ENCODE measurements at places on chromosomes 12 and 14. TPM values are rescaled to one million over a fixed set of nuclear protein-coding genes. Genes with fewer than 3 reads are reported as not detected.

DNA sequence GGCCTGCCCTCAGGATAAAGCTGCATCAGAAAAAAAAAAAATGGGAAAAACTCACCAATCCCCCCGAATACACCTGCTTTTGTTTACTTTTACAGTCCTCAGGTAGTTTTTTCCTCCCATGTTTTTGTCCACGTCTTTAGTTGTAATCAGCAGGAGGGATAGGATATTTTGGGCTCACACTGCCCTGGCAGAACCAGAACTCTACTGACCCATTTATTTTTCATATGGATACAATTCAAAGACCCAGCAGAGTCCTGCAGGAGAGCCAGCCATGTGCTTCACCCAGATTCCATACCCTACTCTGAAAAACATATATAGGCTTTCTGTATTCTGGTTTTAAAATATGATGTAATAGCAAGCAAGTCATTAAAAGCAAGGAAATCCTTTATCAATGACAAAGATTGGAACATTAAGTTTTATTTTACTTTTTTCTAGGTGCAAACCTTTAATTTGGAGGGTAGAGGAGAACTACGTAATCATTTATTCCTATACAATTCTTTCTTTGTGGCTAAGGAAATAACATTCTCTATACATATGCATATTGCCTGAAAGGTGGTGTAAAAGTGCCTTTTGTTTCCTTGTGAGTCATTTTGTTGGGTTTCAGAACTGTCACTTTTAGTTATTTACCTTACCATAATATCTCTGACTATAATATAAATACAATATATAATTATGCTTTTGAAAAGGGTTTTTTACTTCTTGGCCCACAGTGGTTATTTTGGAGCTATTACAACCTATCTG lies 19.1 kb downstream of the DACT1 start:
- no peak for DNase-seq

DNA sequence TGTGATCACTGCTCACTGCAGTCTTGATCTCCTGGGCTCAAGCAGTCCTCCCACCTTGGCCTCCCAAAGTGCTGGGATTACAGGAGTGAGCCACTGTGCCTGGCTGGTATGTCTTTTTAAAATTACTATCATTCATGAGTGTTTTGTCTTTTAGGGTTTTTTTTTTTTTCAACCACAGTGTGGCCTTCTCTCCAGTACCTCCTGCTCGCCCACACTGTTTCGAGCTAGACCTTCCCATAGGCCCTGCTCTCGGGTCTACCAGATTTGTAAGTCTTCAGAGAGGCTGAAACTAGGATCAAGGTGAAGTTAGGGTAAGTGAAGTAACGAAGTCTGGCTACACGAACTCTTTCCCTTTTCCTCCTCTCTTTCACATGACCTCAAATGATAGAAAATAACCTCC lies 1.5 kb downstream of the BIN2 start:
- DNase-seq, result no peak

GRCh38 chr12:6822426-6823135 lies 960 bp downstream of the GPR162 start:
- DNase-seq, result no peak

DNA sequence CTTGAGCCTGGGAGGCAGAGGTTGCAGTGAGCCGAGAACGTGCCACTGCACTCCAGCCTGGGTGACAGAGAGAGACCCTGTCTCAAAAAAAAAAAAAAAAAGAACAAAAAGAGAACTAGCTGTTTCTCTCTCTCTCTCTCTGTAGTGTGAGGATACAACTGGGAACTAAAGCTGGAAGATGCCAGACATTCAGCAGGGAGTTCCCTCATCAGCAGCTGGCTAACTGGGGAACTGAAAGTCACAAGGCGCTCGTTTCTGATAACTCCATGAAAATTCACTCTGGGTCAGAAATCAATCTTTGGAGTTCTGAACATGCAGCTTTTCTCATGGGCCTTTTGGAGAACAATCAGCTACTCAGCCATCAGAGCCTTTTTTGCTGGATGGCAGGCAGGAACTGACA lies 43.5 kb upstream of the MAP1LC3B2 start:
- no peak for DNase-seq

DNA sequence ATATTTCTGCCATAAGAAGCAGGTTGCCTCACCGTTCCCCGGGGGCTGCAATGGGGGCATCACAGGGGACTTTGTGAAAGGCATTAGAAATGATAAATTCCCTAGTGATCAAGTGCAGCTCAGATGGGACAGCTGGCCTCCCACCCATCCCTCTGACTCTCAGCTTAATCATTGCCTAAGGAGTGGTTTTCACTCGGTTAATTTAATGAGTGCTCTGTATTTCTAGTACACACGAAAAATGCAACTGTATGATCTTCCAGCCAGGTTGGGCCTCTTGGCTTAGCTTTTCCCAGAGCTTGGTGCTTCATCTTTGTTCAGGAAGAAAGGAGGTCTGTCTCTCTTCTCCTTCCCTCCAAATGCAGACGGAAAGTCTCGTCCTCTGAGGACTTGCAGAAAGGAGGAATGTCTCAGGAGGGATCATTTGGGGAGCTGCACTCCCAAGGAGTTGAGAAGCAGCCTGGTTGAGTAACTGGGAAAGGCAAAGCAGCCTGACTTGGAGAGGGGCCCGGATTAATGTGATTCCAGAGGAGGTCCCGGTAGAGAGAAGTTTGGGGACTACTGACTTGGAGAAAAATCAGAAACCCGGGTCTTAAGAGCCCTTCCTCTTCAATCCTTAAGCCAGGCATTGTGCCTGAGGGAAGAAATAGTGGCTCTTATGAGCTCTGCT lies 7.2 kb downstream of the CD9 start:
- no peak for DNase-seq

GRCh38 chr14:91397965-91398591 lies 19.5 kb downstream of the CCDC88C start:
- DNase-seq, result no peak

DNA sequence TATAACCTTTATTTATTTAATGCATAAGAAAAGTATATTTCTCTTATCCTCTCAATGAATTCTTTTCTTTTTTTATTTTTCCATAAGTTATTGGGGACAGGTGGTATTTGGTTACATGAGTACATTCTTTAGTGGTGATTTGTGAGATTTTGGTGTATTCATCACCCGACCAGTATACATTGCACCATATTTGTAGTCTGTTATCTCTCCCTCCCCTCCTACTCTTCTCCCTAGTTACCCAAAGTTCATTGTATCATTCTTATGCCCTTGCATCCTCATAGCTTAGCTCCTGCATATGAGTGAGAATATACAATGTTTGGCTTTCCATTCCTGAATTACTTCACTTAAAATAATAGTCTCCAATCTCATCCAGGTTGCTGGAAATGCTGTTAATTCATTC lies 1900.0 kb upstream of the SEL1L start:
- no peak for DNase-seq

GRCh38 chr12:47778881-47779280 lies 5.8 kb downstream of the SLC48A1 start:
- no peak for DNase-seq

DNA sequence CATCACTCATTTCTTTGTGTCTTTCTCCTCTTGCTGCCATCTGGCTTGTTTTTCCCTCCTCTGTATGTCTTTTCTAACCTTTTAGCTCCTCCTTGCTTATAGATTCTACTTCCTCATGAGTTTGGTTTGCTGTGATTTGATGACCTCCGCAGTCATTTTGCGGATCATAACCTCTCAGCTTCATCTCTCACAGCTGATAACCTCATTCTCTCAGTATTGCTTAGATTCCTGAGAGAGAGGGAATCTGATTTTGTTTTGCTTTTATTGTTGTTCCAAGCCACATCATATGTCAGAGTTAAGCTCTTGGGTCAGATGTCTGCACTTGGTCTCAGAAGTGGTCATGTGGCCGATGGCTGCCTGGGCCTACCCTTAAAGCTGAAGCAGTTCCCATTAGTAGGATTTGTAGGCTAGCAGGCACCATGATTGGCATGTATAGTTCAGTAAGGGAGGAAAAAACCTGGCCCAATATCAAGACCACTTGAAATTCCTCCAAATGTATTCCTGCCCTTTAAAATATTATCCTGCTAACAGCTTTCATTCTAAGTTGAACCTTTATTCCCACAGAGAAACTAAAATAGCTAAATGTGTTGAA lies 13.5 kb downstream of the ZNF664 start:
- no peak for DNase-seq

- peak; percentile 35 for DNase-seq
Observed at GRCh38 chr12:119528241-119528640, 65.3 kb upstream of the TMEM233 start.

DNA sequence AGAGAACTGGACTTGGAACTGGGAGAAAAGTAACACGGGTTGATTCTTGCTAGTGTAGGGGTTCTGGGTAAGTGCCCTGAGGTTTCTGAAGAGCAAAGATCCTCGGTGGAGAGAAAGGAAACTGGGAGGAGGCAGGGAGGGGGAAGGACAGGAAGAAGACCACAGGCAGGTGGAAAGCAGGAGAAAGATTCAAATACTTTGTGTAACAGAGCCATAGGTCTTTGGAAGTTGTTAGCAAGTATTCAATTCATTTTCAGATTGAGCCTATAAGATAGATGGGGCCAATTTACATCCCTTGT lies 1.3 kb downstream of the PNP start:
- no peak for DNase-seq

- no peak for DNase-seq
Observed at GRCh38 chr12:52200781-52201450, 9.1 kb upstream of the KRT80 start.

GRCh38 chr14:103384450-103385151 lies 614 bp upstream of the MARK3 start:
- DNase-seq, result no peak

DNA sequence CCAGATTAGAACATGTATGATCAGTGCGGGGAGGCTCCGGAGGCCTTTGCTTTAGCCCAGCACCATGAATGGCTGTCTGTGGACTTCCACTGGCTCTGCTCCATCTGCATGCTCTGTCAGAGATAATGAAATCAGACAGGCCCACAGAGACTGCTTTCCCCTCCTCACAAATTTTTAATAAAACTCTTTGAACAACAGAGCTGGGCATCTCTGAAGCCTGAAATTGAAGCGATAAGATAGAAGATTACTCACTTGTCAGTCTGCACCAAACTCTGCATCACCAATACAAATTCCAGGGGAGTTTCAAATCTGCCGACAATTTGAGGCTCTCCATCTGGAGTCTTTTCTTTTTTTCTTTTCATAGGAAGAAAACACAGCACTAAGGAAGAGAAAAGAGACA lies 110.0 kb downstream of the DYRK2 start:
- no peak for DNase-seq

DNA sequence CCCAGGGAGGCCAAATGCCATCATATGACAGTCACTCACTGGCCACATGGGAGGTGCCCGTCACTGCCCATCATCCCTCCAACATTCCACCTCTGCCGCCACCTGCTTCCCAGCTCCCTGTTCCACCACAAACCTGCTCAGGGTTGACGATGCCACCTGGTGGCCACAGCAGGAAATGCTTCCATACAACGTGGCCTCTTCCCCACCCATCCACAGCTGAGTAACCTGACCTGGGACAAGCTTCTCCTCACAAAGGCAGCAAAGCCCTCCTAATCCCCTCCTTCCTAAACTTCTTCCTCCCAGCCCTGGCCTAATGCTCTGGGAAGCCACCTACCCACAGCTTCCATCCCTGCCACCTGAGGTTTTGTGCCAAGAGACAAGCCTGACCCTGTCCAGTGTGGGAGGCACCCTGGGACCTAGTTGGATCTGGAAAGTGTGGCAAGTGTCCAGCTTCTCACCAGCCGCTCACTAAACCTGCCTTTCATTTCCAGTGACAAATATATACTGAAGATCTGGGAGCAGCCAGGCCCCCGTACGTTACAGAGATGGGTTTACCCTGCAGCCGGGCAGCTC lies 4.3 kb downstream of the DEGS2 start:
- peak; percentile 52 for DNase-seq

GRCh38 chr12:79547735-79548609 lies 142.8 kb downstream of the PAWR start:
- DNase-seq, result peak; percentile 92

GRCh38 chr12:123829561-123829960 lies 67.5 kb downstream of the DNAH10 start:
- DNase-seq, result no peak

DNA sequence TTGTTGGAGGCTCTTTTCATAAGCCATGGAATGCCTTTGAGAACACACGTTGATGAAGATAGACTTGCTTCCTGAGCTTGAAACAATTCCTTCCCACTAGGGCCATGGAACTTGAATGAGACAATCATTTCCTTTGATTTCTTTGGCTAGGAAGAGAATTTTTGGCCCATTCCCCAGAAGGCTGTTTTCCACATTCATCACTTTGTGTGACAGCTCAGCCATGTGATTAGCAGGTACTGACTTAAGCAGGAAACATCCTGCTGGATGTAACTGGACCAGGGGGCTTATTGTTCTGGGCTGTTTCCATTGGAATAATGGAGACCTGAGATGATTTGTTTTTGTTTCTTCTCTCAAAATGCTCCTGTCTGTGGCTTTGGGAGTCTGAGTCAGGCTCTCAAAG lies 469.8 kb upstream of the SEL1L start:
- no peak for DNase-seq

- no peak for DNase-seq
Observed at GRCh38 chr12:109968801-109969200, 27.4 kb downstream of the GIT2 start.

DNA sequence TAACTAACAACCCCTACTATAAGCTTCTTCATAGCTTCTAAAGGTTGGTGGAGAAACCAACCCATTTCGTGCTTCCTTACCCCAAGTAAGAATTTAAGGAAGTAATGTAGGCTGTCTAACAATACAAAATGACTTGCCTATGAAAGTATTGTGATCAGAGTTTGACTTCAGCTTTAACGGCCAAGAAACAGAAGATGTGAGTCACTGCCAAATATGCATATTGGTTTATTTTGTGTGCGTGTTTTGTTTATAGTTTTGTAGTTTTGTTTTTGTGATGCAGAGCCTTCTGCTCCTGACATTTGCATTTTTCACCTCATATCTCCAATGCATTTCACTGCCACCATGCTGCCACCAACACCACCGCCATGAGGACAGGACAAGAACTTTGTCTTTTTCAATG lies 146.0 kb downstream of the FBXL14 start:
- no peak for DNase-seq

GRCh38 chr12:52229836-52230343 lies 3.2 kb upstream of the KRT7 start:
- DNase-seq, result no peak

- no peak for DNase-seq
Observed at GRCh38 chr12:58365087-58365390, 423.7 kb downstream of the ATP23 start.

- no peak for DNase-seq
Observed at GRCh38 chr12:114400361-114400811, 5.6 kb downstream of the TBX5 start.

Gene TRPV4
- total RNA-seq, result 1.4 TPM

Gene RNASE1
- 64.0 TPM for total RNA-seq

Gene OAS2
- total RNA-seq, result 8.4 TPM

Gene PRKD1
- 16.5 TPM for total RNA-seq

Gene VWF
- total RNA-seq, result 3,052 TPM

Gene TM7SF3
- 80.0 TPM for total RNA-seq

Gene RPS6KL1
- 12.4 TPM for total RNA-seq

Gene KRT2
- total RNA-seq, result not detected

Gene WSCD2
- total RNA-seq, result not detected

Gene C3AR1
- 0.09 TPM for total RNA-seq

Gene NDRG2
- total RNA-seq, result 3.6 TPM

Gene SEL1L
- total RNA-seq, result 95.8 TPM

Gene LBHD2
- not detected for total RNA-seq

Data from dermis blood vessel endothelial cell (primary cell).